ENCODE measurements at places on chromosomes 16 and 17.

- DNase-seq = no peak
These were observed 38.9 kb upstream of the GHDC start for GRCh38 chr17:42233156-42233555.

DNA sequence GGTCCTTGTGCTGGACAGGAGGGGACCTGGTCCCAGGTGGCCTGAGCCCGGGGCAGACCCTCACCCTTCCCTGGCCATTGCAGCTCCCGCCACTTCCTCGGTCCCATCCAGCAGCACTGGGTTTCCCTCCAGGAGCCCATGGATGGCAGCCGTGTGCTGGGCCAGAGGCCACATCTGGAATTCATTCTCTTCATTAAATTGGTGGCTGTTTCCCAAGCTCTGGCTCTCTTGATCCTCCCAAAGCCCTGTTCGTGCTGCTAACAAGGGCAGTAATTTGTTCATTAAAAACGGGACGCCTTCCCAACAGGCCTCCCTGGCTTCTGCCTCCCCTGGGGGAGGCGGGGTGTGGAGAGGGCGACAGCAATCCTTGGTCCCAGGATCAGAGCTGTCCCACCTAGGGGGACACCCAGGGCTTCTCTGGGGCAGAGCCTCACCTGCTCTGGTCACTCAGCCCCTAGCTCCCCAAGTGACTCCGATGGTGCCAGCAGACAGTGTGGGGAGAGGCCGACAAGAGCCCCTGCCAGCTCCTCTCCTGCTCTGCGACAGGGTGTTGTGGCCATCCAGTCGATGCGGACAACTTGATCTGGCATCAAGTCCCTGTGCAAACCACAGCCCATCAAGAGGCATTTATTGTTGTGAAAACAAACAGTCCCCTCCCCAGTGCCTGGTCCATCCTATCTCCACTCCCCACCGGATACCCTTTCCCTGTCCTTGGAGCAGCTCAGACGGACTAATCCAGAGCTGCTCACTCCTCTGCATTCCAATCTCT is 44.0 kb downstream of the SDK2 start:
- no peak for DNase-seq

DNA sequence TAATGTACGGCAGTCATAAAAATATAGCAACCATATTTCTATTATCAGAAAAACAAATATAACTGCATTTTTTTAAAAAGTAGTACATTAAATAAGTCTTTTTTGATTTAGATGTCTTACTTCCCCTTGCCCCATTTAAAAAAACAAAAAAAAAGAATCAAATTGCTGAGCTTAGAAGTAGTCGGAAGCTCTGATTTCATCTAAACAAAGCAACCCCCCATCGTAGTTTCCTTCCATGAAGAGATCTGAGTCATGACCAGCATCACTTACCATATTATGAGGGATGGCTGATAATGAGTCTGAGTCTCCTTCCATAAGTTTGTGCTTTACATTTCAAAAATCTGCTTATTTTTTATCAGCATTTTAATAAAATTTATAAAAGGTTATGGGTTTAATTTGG is 86.2 kb downstream of the ITFG1 start:
- no peak for DNase-seq

DNA sequence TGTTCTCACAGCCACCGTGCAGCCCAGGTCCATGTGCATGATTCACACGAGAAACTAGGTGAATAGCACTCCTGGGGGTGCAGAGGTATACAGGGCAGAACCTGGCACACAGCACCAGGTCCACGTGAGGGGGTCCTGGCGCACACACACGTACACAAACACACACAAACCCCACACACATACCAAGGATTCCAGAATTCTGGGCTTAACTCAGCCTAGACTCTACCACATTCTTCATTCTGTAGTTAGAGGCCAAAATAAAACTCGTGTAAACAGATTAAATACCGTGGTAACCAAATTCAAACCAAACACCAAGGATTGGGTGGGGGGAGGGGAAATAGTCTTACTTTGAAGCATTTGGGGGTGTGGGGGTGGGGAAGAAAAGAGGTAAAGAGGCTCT is 58.5 kb downstream of the XYLT1 start:
- no peak for DNase-seq

GRCh38 chr16:50407351-50407750 is 38.6 kb upstream of the BRD7 start:
- DNase-seq = no peak

GRCh38 chr16:64627288-64627687 is 494.6 kb downstream of the CDH11 start:
- no peak for DNase-seq

- DNase-seq = no peak
These were observed 72.9 kb downstream of the CYTH1 start for GRCh38 chr17:78709119-78709681.

- no peak for DNase-seq
These were observed 14.1 kb downstream of the TBC1D16 start for GRCh38 chr17:80021600-80021999.

GRCh38 chr17:44901411-44901921 is 2.2 kb upstream of the EFTUD2 start:
- no peak for DNase-seq

DNA sequence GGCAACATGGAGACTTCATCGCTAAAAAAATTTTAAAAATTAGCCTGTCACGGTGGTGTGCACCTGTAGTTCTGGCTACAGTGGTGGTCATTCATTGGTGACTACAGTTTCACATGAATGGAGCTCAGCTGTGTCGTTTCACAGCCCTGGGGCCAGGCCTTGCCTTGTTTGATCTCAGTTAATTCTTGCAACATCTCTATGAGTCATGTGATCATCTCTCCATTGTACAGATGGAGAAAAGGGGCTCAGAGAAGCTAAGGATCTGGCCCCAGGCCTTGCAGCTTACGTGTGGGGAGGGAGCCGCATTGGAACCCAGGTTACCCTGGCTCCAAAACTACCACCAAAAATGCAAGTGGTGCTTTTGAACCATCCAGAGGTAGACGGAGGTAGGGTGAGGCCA is 49.4 kb downstream of the GDE1 start:
- no peak for DNase-seq

DNA sequence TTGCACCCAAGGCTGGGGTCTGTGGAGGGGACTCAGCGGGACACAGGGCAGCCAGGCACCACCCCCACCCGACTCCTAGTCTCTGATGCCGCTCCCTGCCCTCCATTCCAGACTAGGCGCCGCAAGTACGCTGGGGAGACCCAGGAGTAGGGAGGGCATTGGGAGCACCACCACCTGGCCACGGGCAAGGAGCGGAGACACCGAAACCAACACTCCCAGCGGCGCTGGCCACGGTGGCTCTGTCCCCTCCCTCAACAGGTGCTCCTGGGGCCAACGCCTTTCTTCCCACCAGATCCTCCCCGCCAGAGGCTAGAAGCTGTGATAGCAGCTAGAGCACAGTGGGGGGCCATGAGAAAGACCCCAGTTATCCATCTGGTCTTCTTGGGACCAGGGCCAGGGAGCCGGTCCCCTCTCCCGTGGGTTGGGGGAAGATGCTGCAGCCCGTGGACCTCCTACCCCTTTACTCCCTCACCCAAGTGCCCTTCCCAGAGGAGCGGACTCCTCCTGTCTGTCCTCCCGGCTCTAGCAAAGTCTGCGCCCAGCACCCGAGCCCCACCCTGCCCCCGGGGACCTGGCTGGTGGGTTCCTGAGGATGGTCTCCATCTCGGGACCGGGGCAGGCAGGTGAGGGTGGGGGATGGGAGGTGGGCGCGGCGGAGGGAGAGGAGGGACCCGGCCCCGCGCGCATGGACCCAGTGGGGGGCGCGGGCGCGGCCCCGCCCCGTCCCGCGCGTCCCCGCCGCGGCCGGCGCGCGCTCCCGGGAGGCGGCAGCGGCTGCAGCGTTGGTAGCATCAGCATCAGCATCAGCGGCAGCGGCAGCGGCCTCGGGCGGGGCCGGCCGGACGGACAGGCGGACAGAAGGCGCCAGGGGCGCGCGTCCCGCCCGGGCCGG is at the start of gene SYNGR3:
Gene SYNGR3, plus strand, starts transcription at position 762 of the 892 bp plus-strand sequence. CDS start 133 bp downstream, outside the sequence.
- DNase-seq = no peak

DNA sequence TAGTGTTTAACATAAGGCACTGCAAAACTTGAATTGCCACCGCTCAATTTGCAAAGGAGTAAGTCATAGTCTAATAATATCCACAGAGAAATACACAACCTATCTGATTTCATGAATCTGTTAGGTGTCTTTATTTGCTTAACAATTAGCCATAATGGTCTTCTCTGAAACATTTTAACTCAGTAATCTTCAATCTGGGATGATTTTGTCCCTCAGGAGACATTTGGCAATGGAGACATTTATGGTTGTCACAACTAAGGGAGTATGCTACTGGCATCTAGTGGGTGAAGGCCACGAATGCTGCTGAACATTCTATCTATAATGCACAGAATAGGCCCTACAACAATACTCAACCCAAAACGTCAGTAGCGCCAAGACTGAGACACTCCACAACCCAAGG is 4.3 kb downstream of the UBE2G1 start:
- DNase-seq = no peak

DNA sequence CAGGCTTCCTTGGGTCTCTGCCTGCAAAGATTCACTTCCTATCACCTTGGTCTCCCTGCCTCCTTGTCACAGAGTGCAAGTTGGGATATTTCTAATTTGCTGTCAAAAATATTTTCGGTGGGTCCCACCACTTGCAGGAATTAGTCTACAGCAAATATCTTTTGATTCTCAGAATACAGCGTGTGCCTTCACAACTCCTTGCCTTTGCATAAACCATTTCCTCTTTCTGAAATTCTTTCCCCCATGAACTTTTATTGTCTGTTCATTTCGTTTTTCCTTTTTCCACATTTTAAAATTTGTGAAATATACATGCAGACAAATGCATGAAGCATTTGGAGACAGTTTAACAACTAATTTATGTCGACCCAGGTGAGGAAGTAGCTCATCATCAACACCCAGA is 60.0 kb downstream of the HS3ST3B1 start:
- no peak for DNase-seq

GRCh38 chr16:89170346-89171215 is 967 bp upstream of the CDH15 start:
- DNase-seq = no peak

DNA sequence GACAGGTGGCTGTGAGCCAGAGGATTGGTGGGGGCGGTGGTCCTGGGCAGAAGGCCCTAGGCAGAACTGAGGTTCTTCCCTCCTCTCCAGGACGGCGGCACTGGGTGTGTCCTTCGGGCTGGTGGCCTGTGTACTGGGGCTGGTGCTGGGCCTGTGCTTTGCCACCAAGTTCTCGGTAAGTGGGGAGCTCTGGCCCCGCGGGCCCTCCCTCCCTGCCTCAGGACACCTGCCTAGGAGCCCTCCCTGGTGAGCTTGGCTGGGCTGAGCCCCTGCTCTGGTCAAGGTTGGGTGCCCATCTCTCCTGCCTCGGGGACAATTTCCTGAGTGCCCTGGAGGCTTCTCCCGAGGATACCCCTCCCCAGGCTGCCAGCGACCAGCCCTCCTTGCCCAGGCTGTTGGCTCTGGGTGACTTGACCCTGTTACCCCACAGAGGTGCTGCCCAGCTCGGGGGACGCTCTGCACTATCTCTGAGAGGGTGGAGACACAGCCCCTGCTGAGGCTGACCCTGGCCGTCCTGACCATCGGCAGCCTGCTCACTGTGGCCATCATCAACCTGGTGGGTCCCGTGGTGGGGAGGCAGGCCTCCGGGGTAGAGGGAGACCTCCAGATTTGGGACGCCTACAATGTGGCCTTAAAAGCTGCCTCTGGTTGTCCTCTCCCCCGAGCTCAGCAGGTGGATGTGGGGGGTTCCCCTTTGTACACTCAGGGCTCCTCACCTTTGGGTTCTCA is 42.0 kb downstream of the ADCY7 start:
- no peak for DNase-seq

GRCh38 chr16:67833415-67834241 is 8.5 kb upstream of the THAP11 start:
- DNase-seq = no peak

GRCh38 chr16:79534143-79534542 is 66.4 kb downstream of the MAF start:
- no peak for DNase-seq

DNA sequence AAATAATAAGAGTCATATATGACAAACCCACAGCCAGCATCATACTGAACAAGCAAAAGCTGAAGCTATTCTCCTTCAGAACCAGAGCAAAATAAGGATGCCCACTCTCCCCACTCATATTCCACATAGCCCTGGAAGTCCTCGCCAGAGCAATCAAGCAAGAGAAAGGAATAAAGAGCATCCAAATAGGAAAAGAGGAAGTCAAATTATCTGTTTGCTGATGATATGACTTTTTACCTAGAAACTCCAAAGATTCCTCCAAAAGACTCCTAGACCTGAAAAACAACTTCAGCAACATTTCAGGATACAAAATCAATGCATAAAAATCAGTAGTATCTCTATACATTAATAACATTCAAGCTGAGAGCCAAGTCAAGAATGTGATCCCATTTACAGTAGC is 217.5 kb downstream of the ABCC12 start:
- DNase-seq = no peak

DNA sequence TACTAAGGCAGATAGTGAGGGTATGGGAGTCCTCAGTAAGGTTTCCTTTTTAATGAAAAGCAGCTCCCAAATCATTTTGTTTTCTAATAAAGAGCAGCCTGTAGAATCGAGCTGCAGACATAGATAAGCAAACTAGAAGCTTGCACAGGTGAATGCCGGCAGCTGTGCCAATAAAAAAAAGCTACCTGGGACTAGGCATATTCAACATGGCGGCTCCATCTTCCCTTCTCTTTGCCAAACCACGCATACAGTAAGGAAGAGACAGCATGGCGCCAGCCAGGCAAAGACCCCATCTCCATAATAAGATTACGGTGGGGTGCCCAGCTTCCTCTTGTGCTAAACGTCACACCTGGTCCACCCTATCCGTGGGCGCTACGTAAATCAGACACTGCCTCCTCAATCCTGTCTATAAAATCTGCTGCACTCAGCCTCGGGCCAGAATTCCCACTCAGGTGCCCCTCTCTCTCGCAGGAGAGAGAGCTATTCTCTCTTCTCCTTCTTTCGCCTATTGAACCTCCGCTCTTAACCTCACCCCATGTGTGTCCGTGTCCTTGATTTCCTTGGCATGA is 92.7 kb upstream of the FA2H start:
- no peak for DNase-seq

GRCh38 chr17:55186937-55187770 is 77.6 kb upstream of the HLF start:
- DNase-seq = no peak

- DNase-seq = no peak
These were observed 688.2 kb upstream of the KIF2B start for GRCh38 chr17:53134548-53134947.

DNA sequence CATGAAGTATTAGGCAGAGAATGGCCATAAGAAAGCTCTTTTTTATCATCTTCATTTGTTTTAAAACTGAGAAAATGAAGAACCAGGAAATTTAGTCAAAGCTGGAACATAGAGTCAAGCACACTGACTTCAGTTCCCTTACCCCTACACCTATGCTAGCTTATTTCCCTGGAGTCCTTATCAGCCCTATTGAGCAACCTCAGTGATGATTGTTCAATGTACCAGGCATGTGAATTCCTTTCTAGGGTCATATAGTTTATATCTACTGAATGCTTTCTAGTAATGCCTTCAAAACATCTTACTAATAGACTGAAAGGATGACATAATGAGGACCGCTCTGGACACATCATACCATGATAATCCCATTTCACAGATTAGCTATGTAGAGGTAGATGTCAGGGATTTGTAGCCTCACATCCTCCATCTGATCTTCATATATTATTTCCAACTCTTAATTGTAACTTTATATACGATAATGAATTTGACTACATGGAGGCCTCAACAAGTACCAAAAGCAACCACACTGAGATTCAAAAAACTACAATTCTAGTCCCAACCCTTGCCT is 460.4 kb upstream of the DYNLRB2 start:
- DNase-seq = no peak

Measured in SIG-M5 (cell line).